ENCODE measurements at places on chromosomes 16 and 17.

GRCh38 chr17:50272711-50273653 lies 1.3 kb upstream of the TMEM92 start:
- DNase-seq = peak; percentile 43

- DNase-seq = no peak
Observed at GRCh38 chr16:85157813-85158742, 45.8 kb upstream of the CIBAR2 start.

DNA sequence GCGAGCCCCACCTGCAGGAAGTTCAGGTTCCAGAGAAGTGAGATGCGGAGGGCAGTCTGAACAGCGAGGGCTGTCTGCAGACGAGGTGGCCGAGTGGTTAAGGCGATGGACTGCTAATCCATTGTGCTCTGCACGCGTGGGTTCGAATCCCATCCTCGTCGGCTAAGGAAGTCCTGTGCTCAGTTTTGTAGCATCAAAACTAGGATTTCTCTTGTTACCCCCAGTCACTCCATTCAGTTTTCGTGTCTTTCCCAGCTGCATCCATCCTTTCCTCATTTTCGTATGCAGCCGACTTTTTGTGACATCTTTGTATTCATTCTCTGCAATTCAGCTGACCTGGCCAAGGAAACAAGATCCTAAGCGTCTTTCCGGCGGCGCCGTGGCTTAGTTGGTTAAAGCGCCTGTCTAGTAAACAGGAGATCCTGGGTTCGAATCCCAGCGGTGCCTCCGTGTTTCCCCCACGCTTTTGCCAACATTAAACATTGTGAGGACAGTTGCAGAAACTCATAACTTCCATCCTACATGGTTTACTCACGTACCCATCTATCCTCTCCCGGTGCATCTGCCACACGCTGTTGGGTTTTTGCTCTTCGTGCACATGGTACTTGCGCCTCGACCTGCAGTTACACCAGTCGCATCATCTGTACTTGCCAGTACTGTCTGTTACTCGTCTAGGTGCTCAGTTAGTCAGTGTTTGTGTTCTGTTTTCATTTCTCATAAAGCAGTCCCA lies 3.0 kb downstream of the BORCS6 start:
- peak; percentile 90 for DNase-seq

DNA sequence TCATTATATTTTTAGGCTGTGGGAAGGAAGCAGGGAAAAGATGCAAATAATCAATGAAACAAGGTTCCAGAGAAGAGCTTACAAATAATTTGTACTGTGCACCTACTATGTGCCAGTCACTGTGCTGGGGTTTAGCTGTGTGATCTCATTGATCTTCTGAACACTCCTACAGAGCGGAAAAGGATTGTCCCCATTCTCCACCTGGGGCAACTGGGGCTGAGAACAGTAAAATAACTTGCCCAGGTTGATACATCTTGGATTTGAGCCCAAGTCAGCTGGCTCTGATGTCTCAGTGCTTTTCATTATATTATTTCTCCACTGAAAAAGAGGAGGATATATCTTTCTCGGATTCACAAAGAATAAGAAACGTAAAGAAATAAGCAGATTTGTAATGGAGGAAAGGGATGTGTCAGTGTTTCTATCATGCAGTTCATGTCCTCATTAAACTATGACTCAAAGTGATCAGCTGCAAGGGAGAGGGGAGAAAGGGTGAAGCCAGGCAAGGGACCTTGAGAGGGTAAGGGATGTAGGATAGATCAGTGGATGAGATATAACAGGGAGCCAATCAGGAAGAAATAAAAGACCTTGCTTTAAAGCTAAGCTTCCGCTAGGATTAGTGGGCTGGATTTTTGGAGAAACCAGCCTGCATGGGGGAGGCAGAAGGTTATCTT lies 143.6 kb upstream of the NOL11 start:
- no peak for DNase-seq

DNA sequence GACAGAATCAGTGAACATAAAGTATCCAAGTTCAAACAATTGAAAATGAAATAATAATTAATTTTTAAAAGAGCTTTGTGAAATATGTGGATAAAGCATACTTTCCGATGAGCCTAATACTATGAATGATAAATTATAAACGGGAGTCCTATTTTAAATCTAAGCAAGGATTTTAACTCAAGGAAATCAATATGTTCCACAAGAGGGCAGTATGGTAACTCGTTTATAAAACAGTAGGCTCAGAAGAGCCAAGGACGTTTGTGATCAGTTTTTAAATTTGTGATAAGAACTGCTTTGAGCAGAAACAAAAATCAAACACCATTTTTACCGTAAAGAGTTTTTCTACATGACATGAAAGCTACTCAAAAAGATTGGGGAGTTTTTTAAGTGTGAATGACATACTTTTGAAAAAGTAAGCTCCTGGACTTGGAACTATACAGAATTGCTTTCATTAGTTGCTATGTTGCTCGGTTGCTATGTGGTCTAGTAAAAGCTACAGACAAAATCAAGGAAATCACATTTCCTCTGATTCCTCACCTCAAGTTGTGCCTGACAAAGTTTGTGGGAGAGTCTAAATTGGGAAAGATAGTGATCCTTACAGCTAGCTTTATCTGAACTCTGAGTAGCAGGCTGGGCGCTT lies 11.8 kb upstream of the TEKT1 start:
- DNase-seq = peak; percentile 19

GRCh38 chr17:49798182-49798581 lies 9.7 kb downstream of the KAT7 start:
- no peak for DNase-seq

DNA sequence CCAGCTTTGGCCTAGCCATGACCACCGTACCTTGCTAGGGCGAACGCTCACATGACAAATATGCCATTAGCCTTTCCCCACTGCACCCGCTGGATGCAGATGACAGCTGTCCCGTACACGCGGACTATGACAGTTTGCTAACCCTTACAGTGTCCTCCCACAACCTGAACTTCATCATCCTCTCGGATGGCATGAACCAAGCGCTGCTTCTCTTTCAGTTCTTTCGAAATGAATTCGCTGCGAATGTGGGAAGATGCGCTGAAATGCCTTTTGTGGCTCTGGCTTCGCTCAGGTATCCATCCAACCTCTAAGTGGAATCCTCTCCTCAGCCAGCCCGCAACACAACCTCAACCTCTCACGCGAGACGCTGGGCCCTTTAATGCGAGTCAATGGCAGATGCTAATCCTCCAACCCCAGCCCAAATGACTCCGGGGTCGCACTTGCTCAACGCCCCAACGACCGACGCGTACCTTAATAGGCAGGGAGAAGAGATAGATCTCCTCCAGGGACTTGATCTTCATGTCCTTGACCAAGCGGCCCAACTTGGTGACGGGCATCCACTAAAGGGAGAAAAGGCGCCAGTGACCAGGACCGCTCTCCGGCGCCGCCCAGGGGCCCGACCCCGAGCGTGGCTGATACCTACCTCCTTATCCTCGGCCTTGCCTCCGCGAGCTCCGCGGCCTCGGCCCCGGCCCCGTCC lies 670 bp downstream of the RPS2 start:
- no peak for DNase-seq

DNA sequence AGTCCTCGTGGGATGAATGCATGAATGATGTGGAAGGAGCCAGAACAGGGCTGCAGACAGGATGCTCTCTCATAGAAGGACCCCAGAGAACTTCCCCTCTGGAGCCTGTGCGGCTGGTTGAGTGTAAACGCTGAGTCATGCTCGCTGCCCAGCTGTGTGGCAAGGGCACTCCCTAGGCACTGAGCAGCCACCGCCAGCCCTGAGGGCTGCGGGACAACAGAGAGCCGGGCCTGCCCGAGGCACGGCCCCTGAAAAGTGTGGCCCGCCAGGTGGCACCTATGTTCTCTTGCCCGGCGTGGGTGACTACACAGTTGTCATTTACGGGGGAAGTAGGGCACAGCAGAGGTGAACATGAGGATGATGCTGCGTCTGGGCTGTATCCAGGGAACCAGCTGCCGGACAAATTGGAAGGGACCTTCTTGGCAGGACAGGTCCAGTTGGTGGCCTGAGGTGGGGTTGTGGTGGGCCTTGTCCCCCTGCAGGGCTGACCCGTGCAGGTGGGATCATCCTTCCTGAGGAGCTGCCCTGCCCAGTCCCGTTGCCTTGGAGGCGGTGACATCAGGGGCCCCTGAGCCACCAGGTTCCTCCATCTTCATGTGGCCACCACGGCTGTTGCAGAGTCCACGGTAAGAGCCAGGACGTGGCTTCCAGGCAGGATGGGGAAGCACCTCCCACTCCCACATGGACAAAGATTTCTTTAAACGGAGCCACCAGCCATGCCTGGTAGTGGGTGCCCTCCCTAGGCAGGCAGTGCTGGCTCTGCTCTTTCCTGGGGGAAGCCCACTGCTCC lies 94.8 kb upstream of the CBX4 start:
- peak; percentile 72 for DNase-seq

DNA sequence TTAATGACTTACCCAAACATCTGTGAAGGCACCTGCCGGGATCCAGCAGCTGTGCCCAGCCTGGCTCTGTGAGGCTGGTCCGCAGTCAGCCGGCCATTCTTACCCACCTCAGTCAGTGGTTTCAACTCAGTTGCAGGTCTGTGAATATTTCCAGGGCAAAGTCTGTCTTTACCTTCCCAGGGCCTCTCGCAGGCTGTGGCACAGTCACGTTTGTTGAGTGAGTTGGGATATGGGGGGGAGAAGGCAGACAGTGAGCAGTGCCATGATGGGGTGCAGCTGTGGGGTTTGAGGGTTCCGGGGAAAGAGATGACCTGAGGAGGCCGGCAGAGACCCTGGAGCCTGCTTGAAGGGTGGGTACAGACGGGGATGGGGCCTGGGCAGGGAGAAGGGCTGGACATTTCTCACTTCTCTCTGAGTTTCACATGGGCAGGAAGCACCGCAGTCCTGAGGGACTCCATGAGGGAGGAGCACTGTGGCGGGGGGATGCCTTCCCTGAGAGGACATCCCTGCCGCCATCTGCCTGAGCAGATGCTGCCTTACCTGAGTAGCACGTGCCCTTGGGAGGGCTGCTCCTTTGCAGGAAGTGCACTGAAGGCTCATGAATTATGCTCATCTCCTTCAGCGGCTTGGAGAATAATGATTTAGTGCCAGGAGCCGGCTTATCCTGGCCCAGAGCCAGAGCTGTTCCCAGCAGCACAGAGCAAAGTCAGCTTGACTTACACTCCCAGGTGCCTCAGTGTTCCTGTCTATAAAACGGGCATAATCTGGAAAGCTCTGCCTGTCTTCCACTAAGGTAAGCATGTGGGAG lies 48.1 kb downstream of the KSR1 start:
- DNase-seq = no peak
